Right atrium auricular region (tissue), 2 donors: ENCODE measurements at places on chromosomes 12 and 14. TPM values are rescaled to one million over a fixed set of nuclear protein-coding genes. Genes with fewer than 3 reads are reported as not detected.

The IAPP gene
- not detected for total RNA-seq

The TMEM63C gene
- total RNA-seq = 0.04 TPM

The ACSM4 gene
- not detected for total RNA-seq

The RPS6KL1 gene
- 7.6 TPM for total RNA-seq

The CLEC1A gene
- 0.93 TPM for total RNA-seq

GRCh38 chr14:58824796-58825195, 187.0 kb downstream of the DACT1 start:
- no peak for DNase-seq

DNA sequence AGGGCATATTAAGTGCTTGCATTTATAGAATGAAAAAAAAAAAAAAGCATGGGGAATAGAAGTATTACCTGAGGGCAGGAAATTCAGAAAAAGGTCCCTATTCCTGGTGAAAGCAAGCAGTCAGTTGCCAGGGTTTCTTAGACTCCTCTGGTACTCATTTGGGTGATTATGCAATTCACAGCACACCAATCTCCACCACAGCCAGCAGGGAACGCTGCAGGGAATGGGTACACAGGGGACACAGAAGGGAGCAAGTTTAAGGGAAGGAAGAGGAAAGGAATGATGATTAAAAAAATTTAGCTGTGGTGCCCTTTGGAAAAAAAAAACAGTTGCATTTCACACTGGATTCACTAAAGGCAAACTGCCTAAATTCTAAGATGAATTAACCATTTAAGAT, 14.2 kb downstream of the BLTP3B start:
- no peak for DNase-seq

DNA sequence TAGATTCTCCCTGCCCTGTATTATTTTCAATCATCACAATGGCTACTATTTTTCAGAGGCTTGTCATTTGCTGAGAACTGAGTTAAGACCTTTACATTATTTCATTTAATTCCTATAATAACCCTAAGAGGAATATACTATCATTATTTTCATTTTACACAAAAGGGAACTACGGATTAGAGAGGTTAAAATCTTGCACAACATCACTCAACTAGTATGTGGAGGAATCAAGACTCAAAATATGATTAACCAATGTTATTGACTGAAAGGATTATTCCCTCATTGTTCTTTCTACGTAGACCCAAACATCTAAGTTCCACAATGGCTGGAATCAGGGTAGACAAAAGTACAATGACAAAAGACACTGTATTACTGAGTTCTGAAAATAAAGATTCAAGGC, 45.0 kb downstream of the GPR65 start:
- DNase-seq = no peak

DNA sequence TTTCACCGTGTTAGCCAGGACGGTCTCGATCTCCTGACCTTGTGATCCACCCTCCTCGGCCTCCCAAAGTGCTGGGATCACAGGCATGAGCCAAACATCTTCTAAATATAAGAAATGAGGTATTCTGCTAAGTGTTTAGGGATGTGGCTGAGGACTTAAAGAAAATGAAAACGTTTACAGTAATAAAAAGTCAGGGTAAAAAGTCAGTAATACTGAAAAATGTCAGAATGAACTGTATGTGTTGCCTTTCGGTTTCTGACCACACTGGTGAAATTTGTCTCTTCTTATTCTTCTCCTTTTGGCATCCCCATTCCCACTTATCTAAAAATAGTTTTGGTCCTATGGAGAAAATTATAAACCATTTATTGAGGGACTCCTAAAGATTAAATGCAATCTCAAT, 20.5 kb downstream of the TMEM116 start:
- DNase-seq = no peak

GRCh38 chr12:24534622-24535021, 414.3 kb downstream of the BCAT1 start:
- no peak for DNase-seq

DNA sequence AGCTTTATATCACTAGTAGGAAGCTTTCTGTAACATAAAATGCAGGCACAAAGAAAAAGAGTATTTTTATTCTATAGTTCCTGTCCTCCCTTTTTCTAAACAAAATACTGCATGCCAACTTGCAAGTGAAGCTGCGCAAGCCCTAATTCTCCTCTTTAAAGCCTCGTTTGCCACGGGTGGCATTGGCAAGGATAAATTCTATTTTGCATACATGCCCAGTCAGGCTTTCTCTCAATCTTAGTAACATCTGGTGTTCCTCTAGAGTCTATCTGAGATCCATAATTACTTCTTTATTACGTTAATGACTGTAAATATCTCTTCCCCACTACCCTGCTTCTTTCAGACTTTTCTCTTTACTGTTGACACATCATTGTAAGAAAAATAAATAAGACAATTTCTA, 97.1 kb upstream of the DAAM1 start:
- DNase-seq = no peak

DNA sequence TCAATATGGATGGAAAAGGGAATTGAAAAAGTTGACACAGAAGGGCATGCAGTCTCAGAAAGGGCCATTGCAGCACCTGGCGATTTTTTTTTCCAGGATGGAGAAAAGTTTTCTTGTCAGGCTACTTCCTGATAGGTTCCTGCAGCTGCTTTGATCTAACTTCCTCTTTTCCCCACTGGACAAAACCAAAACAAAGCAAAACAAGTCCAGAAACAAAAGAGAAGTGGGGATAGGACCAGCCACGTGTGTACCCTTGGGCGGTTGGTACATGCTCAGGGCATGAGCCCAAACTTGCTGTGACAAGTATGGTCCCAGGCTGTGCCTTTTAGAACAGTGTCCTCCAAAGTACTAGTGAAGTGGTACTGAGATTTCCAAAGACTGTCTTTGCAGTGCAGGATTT, 89.8 kb downstream of the CHST11 start:
- no peak for DNase-seq

- DNase-seq = no peak
Measured at GRCh38 chr12:46451276-46452021, 78.9 kb upstream of the SLC38A2 start.

DNA sequence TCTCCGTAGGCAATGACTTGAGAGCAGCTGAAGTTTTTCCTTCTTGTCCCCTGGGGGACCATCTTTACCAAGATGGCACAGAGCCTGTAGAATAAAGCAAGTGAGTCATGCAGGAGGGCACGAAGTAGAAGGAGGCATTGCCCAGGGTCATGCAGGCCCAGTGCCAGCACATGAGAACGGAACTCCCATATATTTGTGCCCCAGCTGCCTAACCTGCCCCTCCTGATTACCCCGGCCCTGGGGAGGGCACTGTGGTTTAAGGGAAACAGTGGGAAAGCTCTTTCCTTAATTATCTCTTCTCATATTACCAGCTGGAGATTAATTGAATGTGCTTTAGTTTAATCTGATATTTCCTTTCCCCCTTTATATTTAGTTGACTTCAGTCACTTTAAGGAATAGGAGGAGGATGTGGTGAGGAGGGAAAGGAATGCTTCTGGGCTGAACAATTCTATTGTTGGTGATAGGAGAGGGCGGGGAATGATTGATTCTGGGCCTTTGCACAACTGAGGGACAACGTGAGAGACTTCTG, 51.9 kb downstream of the RASSF8 start:
- DNase-seq = no peak

DNA sequence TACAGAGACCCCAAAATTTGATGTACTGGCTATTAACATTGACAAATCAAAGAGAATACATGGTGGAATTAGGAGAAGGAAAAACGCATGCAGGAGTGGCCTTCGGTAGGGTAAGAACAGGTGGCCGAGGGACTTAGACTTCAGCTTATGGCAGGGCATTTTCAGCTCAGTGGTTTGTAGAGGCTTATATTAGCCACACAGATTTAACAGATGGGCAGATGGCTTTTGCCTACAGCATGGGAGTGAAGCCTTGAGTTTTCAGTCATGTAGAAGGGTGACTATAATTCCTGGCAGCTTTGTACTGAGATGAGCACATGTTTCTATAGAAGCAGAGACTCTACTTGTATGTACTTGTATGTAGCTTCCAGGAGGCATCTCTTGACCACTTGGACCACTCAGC, 40.9 kb upstream of the PLEKHA5 start:
- DNase-seq = no peak

- no peak for DNase-seq
Measured at GRCh38 chr14:36479344-36479743, 40.7 kb downstream of the NKX2-1 start.

- no peak for DNase-seq
Measured at GRCh38 chr12:111580737-111581136, 18.4 kb downstream of the ATXN2 start.

DNA sequence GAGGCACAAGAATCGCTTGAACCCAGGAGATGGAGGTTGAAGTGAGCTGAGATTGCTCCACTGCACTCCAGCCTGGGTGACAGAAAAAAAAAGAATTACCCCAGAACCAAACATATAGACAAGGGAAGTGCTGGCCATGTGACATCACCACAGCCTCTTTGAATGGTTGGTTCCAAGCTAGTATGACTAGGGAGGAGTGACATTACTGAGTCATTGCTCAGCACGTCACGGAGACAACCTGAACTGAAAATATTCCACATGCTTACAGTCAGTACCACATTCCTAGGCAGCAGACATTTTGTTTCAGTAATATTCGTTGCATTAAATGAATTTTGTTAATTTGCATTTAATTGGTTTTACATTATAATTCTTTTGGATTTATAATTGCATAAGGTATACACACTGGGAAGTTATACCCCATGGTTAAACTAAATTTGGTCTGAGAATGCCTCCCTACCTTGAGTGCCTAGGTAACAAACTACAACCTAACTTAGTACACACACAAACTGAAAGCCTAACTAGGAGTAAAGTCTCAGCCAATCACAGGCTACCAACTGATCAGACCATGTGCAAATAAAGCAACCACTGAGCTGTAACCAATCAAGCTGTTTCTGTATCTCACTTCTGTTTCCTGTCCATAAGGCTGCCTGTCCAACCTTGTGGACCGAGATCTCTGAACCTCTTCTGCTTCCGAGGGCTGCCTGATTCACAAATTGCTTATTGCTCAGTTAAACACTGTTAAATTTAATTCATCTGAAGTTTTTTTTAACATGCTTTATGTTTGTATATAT, 164.4 kb downstream of the CAND1 start:
- no peak for DNase-seq

GRCh38 chr14:85421186-85421877, 108.6 kb upstream of the FLRT2 start:
- no peak for DNase-seq

- DNase-seq = no peak
Measured at GRCh38 chr12:115404761-115405470, 720.9 kb upstream of the TBX3 start.

- peak; percentile 69 for DNase-seq
Measured at GRCh38 chr14:60723907-60724618, at the start of gene SIX4. Gene SIX4 (minus strand): TSS chr14:60724351. CDS start chr14:60724074, 277 bp downstream.
